Heart right ventricle (tissue), 16 donors: ENCODE measurements at places on chromosomes 7 and 10. TPM values are rescaled to one million over a fixed set of nuclear protein-coding genes. Genes with fewer than 3 reads are reported as not detected.

GRCh38 chr10:60176925-60177324, 212.8 kb downstream of the ANK3 start:
- DNase-seq, result no peak

BET1 gene
- total RNA-seq, result 13.8 TPM

GRCh38 chr10:62214364-62214874, 54.2 kb downstream of the RTKN2 start:
- DNase-seq, result no peak

DNA sequence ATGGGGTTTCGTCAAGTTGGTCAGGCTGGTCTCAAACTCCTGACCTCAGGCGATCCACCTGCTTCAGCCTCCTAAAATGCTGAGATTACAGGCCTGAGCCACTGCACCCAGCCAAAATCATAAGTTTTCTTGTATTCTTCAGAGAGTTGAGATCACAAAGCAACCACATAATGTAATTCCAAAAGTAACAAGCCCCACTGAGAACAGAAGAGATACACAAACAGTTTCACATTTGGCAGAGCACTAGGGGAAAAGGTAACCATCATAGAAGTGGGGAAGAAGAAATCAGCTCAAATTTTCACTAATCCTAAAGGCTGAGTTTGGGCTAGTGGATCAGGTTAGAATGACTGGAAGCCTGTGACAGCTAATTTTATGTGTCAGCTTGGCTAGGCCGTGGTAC, 5.4 kb upstream of the CEP41 start:
- no peak for DNase-seq

GRCh38 chr10:95716466-95716865, 22.7 kb upstream of the TCTN3 start:
- DNase-seq, result no peak

SYCE1 gene
- not detected for total RNA-seq

DNA sequence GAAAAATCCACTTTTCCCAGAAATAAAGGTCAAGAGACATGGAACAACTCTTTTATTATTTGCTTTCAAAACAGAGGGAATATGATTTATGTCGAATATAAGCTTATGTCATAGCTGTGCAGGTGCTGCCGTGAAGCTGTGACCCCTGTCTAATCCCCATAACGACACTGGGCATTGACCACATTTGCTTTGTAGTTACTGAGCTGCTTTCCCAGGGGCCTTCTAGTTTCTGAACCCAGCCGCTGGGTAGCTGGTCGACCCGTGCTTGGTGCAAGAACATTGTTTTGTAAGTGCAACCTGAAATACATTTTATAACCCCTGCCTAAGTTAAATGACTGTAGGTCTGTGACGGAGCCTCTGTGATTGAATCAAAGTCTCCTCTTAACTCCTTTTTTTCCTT, 144.9 kb upstream of the HDAC9 start:
- DNase-seq, result no peak
